ENCODE measurements at places on chromosomes 7 and 10.

GRCh38 chr7:74498996-74499834 is 45.5 kb downstream of the GTF2IRD1 start:
- no peak for DNase-seq

GRCh38 chr7:151206914-151207313 is 3.4 kb downstream of the H2BK1 start:
- DNase-seq: no peak

GRCh38 chr10:110818311-110819256 is 53.1 kb upstream of the PDCD4 start:
- DNase-seq: no peak

DNA sequence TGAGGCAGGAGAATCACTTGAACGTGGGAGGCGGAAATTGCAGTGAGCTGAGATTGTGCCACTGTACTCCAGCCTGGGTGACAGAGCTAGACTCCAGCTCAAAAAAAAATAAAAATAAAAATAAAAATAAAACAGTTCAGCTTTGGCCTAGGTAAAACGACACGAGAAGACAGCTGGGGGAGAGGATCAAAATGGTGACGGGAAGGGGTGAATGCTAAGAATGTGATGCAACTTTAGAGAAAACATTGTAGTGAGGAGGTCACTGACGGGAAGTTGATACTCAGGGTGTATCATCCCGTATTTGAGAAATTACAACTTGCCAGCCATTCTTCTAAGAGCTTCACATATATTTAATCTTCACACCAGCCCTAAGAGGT is 1.1 kb downstream of the NDST2 start:
- DNase-seq: no peak

GRCh38 chr7:55128693-55129394 is 110.0 kb downstream of the EGFR start:
- no peak for DNase-seq

DNA sequence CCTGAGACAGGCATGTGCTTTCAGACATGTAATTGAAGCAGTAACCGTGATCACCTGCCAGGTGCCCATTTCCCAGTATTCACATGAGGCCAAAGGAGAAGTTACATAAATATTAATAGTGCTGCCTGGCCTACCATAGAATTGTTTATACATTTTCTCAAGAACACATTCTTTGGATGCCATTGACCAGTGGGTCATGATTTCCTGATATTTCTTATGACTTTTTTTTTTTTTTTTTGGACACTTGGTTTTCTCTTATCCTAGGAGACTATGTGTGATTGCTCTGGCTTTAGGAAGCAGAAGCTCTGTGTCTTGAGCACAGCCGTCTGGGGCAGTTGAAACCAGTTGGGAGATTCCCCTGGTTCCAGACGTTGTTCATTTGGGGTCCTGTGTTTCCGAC is 143.9 kb upstream of the NPS start:
- DNase-seq: no peak

- DNase-seq: no peak
These were observed 26.0 kb upstream of the PFKFB3 start for GRCh38 chr10:6176691-6177231.

DNA sequence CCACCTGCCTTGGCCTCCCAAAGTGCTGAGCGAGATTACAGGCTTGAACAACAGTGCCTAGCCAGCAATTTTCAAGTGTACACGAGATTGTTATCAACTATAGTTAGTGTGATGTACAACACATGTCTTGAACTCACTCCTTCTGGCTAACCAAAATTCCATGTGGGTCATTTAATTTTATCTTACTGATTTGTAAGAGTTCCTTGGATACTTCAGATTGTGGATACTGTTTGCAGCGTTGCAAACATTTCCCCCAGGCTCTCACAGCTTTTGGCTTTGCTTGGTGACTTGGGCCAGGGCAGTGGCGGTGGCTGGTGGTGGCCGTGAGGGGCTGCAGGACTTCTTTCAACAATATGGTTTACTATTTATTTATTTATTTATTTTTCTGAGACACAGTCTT is 8.5 kb upstream of the TMEM270 start:
- DNase-seq: no peak

DNA sequence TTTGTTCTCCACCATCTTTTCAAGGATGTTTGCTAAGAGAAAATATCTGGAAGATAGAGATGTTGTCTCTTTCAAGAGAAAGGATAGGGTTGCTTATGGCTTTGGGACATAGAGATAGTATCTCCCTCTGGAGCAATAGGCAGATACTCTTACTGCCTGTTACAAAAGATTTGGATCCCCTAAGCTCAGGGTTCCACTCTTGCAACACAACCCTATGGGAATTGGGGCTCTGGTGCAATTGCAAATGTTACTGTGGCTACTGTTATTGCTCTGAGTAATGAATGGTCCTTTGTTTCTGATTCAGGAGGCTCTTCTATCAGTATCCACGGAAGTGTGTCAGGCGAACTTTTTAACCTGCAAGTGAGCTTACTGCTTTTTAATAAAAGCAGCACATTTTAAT is 88.8 kb downstream of the GPR85 start:
- no peak for DNase-seq

DNA sequence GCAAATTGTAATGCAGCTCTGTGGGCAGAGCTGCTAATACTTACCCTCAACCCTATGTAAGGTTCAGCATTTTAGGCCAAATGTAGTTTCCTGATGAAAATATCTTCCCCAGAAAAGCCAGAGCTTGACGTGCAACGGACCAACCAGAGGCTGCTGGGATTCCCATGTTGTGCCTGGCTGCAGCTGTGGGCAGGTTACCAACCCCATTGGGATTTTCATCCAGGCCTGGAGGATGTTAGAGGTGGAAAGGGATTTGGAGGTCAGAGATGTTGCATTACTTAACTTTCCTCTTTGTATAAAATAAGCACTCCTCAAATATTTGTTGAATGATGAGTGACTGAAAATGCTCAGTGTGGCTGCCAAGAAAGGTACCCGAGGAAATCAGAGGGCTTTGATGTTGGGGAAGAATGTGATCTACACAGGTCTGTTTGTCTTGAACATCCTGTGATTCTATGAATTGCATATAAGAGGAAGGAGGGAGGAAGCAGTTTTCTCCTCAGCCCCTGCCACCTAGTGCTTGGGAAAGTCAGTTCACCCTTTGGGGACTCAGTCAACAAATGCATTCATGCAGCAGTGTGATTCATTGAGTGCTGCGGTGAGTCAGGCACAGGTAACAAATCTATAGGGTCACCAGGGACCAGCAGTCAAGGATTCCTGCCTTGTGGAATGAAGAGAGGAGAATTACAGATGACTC is 487.2 kb downstream of the RPS24 start:
- DNase-seq: no peak

DNA sequence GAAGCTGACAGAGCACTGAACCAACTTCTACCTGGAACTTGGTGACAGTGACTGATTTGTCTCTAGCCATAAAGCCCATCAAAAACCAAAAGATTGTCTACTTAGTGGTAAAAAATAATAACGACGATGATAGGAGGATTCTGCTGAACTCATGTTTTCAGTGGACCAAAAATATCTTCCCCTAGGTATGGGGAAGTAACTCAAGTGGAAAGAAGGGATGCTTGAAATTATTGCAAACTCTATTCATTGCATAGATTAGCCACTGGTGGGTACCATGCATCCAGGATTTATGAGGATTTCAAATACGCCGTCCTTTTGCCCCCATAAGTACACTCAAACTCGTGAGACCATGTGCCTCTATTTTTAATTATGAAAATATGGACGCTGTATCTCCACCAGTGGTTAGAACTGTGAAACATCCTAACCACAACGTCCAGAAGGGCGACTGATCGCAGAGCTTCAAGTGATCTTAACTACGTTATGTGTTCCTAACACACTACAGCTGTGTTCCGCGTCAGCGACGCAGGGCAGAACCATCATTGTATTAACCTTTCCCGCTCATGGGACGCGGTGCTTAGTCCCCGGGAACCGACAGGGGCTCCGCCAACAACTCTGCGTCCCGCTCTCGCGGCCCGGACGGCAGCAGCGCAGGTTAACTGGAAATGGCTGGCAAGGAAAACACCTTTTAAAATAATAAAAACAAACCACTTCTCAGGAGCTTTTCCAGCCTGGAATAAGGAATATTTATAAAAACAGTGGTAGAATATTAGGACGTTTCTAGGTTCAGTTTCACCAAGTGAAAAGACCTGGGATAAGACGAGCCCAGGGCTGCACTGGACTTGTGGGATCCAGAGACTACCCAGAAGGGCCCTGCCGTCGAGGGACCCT is 776 bp downstream of the PEX1 start:
- peak; percentile 58 for DNase-seq

DNA sequence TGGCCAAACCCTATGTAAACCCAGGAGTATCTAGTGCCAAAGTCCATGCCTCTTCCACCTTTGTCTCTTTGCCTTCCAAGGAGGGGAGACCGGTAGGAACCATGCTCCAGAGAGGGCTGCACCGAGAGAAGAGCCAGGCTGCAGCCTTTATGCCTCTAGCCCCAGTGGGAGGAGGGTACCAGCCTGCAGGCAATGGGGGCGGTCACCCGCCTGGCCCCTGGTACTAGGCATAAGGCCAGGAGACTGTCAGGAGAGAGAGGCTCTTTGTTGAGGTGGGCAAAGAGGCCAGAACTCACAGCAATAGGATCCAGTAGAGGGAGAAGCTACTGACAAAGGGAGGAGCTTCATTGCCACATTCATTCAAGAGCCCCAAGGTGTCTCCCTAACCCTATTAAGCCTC is 146.6 kb upstream of the PDE1C start:
- no peak for DNase-seq

GRCh38 chr10:131001438-131001837 is 310.1 kb downstream of the TCERG1L start:
- no peak for DNase-seq

- DNase-seq: no peak
These were observed 34.7 kb downstream of the MRPS24 start for GRCh38 chr7:43834463-43835251.

GRCh38 chr10:34729619-34730018 is 85.5 kb downstream of the PARD3 start:
- no peak for DNase-seq

DNA sequence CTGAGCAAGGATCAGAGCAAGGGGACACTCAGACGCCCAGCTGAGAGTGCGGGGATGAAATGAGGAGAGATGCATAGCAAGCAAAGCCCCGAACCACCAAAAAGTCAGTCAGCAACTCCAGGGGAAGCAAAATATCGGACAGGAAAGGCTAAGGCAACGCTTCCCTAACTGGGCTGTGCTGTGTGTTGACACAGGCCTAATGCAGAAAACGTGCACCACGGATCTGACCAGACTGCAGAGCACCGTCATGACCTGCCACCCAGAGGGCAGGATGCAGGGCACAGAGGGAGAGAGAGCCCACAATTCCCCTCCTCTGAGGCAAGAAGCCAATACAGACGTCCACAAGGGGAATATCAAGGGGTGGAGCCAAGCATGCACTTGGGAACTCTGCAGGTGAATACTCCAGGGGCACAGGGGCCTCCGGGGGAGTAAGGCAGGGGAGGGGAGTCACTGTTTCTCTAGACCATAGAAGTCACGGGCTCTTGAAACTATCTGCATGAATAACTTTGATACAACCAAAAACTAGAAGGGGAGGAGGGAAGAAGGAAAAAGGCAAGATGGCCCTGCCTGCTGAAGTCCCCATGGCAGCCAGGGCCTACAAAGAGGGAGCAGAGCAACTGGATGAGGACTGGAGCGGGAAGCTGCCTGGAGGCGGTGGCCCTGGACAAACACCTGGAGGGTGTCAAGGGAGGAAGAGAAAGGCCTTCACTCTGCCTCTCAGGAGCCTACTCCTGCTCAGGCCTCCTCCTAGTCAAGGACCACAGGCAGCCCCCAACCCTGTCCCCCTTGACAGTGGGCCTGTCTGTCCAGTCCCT is 26.2 kb downstream of the GRID1 start:
- no peak for DNase-seq

DNA sequence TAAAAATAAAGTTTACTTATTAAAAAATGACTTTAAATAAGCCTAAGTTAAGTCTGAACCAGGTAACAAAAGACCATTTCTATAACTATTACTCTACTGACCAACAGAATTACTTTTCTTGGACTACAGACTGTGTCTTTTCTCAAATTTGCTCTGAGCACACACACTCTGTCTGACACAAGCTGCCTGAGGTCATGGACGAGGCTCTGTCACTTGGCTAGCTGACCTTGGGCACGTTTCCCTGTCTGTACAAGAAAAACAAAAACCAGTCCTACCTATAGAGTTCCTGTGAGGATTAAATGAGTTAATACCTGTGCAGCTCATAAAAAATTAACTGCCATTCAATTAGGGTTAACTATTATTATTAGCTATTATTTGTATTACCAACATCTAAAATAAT is 22.9 kb downstream of the ATE1 start:
- DNase-seq: no peak

DNA sequence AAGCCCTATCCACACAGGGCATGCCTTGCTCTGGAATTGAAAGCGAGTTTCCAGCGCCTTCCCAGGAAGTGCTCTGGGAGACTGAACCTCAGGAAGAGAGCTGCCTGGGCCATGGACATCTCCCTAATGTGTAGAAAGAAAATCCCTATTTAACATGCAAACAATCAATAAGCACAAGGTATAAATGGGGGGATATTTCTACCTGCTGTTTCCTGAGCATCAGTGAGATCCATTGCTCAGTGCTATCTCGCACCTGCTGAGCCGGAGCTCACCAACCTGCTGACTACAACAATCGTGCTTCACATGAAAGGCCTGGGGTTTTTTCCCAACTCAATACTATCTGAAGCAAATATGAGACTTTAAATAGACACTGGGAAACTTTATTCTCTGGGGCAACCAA is 584.0 kb downstream of the GLRX3 start:
- DNase-seq: no peak

DNA sequence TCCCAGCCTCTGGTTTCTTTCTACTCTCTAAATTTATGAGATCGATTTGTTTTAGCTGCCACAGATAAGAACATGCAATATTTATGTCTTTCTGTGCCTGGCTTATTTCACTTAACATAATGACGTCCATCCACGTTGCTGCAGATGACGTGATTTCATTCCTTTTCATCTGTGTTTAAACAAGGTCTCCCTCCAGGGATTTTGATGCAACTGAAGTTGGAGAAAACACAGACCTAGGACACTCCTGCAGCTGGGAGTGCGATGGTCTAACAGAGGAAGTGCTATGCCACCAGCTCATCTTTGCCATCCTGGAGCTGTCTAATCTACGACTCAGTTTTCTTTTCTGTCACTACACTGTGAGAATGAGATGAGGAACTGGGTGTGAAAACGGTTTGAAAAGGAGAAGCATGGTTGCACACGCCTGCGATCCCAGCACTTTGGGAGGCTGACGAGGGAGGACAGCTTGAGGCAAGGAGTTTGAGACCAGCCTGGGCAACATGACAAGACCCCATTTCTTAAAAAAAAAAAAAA is 1.5 kb upstream of the KCTD7 start:
- no peak for DNase-seq

DNA sequence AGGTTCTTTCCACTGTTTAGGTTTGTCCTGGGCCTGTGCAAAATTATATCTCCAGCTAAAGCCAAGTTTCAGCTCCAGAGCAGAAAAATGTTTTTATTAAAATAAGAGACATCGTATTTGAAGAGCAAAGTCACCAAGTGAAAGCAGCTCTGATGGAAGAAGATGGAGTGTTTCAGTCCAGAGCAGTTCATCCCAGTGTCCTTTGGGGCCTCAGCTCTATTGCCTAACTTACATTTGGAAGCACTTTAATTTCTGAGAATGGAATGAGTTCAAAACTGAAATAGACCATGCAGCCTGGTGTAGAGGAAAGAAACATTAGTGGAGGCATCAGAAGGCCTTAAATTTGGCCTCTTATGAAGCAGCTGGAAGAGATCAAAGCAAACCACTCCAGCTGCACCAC is 545.2 kb downstream of the SORCS1 start:
- DNase-seq: no peak

GRCh38 chr10:129030996-129031843 is 435.8 kb upstream of the MGMT start:
- peak; percentile 20 for DNase-seq
